ENCODE measurements at places on chromosomes 16 and 17. TPM values are rescaled to one million over a fixed set of nuclear protein-coding genes. Genes with fewer than 3 reads are reported as not detected.

Gene PLA2G10
- total RNA-seq: not detected

DNA sequence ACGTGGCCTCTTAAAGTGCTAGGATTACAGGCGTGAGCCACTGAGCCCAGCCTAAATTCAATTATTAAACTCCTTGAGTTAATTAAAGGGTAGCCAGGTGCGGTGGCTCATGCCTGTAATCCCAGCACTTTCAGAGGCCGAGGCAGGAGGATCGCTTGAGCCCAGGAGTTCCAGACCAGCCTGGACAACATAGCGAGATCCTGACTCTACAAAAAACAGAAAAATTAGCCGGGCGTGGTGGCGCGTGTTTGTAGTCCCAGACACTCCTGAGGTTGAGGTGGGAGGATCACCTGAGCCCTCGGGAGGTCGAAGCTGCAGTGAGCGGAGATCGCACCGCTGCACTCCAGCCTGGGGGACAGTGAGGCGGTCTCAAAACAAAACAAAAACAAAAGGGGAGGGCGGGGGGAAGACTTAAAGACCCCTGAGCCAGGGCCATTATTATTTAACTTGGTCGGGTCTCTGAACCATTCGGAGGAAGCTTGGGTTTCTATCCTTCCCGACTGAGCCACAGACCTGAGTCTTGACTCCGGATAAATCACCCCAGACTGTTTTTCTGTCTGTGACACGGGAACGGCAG is 19.5 kb downstream of the BCL7C start:
- no peak for DNase-seq

DNA sequence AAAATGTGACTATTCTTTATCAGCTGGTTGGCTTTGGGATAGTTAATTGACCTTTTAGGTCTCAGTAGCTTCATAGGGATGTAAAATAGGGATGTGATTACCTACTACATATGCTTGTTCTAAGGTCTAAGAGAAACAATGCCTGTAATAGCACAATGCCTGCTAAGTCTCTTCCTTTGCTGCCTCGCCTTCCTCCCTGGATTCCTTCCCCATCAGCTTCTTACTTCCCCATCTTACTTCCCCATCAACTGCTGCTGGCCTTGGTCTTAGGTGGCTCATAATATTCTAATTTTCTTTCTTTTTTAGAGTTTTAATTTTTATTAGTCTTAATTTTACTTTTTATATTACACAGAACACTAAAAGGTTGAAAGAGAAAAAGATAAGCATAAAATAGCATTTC is 59.2 kb upstream of the GOT2 start:
- no peak for DNase-seq

DNA sequence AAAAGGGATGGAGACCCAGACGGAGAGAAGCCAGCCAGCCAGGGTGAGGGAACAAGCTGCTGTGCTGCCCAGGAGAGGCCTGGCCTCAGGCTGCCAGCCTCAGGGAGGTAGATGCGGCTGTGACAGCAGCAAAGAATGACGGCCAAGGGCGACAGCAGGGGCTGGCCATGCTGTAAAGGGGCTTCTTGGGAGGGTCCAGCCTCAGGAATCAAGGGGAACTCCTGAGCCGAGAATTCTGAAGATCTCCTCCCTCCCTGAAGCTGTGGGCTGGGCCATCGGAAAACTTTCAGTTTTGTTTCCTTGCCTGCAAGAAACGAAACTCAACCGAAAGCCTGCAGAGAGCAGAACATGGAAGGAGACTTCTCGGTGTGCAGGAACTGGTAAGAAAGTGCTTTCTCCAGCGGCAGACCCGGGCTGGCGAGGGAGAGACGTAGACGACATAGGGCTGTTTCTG is at the start of gene XAF1:
TSS of gene XAF1 (plus strand) at position 316 of the 454 bp plus-strand sequence. CDS start at position 349, 33 bp downstream.
- no peak for DNase-seq

GRCh38 chr16:11562411-11562810 is 24.3 kb downstream of the LITAF start:
- DNase-seq: no peak

- DNase-seq: no peak
Observed at GRCh38 chr17:63644846-63645245, 22.6 kb downstream of the MAP3K3 start.

DNA sequence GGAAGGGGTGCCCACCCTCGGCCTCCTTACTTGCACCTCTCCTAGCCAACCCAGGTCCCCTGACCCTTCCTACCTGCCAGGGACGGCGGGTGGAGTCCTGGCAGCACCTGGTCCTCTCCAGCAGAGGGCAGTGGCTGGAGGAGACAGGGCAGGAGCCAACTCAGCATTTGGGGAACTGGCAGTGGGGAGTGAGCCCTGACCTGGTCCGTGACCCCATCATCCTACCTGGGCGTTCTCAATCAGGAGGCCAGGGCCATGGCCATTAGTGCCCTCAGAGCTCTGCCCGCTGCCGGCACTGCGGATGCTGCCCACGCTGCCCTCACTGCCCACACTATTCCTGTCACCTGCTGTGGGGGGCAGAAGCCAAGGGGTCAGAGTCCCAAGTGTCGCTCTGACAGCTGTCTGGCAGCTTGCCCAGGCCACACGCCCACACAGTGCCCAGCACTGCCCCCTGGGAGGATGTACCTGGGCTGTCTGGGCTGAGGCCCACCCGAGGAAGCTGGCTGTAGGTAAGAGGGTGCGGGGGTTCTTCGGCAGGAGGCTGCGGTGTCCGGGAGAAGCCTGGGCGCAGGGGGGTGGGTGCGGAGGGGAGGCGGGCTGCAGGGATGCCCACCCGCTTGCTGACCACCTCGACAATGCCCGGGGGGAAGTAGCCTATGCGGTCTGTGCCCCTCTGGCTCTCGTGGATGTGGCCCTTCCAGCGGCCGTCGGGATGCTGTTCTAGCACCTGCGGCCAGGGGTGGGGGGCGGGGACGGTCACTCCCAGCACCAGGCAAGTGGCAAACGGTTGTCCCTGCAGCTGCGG is 10.8 kb downstream of the CASKIN2 start:
- DNase-seq: no peak

- DNase-seq: no peak
Observed at GRCh38 chr17:52105591-52105990, 52.9 kb downstream of the CA10 start.

DNA sequence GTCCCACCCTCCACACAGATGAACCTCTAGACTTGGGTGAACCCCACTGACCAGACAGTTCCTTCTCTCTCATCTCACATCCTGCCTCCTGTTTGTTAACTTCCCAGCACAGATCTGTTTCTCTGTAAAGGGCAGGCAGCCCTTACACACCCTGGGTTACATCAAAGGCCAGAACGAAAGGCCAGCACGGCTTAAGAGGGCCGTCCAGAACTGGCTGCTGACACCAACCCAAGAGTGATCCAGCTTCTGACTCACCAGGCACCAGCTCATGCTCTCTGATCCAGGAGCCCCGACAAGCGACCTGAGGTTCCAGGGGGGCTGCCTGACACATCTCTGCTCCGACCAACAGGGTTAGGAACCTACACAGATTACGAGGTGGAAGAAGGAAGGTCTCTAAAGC is 86.9 kb downstream of the MRM3 start:
- no peak for DNase-seq

Gene EIF1
- 136 TPM for total RNA-seq

Gene CES1
- 2.9 TPM for total RNA-seq

Gene NOG
- total RNA-seq: 3.6 TPM

Gene TEFM
- total RNA-seq: 11.7 TPM

- no peak for DNase-seq
Observed at GRCh38 chr17:61487161-61487988, 35.2 kb downstream of the TBX4 start.

GRCh38 chr17:2621241-2621640 is 27.8 kb downstream of the PAFAH1B1 start:
- peak; percentile 17 for DNase-seq

Gene CCL3
- total RNA-seq: 7.9 TPM

DNA sequence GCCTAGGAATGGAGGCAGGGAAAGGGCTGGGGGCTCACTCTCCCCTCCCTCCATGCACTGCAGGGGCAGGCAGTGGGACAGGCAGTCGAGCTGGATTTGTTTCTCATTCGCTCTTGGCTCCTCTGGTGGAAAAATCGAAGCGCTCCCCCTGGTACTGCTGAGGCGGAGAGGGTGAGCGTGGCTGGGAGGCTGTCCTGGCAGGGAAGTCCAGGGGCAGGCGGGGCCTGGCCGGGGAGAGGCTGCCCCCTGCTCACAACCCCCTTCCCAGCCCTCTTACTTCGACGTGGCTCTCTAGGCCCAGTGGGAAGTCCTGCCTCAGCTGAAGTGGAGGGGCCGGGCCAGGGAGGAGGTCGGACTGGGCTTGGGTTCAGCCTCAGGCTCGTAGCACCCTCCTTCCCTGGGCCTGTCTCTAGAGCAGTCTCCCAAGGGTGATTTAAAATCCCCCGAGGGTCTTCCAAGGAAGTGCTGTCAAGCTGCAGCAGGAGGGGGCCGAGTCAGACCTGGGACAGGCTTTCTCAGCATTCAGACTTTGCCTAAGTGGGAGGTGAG is 16.5 kb upstream of the TMEM92 start:
- peak; percentile 86 for DNase-seq

- no peak for DNase-seq
Observed at GRCh38 chr16:83913245-83913633, 14.3 kb downstream of the MLYCD start.

Gene USH1G
- total RNA-seq: 1.1 TPM

DNA sequence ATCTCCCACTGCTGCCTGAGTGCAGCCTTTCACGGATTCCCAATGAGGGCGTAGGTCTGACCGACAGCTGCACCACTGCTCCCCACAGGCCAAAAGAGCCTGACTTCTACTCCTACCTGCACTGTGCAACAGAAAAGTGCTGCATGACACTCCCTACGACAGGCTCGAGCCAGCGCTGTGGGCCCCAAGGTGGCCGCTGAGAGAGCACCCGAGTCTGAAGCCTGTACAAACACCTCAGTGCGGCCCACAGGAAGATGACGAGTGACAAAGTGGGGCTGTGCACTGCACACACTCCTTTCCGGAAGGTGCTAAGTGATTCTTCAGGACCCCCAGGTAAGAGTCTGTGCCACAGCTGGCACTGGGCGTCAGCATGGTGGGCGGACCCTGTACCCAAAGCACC is 41.2 kb downstream of the FANCA start:
- no peak for DNase-seq

GRCh38 chr17:31499771-31500554 is 108.5 kb downstream of the RAB11FIP4 start:
- DNase-seq: no peak

DNA sequence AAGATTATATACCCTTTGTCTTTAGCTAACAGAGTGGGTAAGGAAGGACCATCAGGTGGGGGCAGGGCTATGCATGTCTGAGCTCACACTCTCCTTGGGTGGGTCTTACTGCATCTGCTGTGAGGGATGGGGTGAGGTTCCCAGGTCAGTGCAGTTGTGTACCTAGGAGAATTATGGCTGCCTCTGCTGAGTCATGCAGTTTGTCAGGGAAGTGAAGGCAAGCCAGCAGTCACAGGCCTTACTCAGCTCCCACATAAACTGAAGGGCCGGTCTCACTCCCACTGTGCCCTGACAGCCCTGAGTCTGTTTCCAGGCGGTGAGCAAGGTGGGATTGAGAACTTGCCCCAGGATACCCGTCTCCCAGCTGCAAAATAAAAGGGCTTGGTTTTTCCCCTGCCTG is 328.6 kb downstream of the MAP2K6 start:
- DNase-seq: no peak

Data from skin of body (tissue), 3 donors.